ENCODE measurements at places on chromosomes 3 and 15. TPM values are rescaled to one million over a fixed set of nuclear protein-coding genes. Genes with fewer than 3 reads are reported as not detected.

The BFSP2 gene
- not detected for total RNA-seq

The FGD5 gene
- total RNA-seq: 5.3 TPM

The DNASE1L3 gene
- total RNA-seq: 1.5 TPM

The TGM5 gene
- not detected for total RNA-seq

The CHL1 gene
- 0.20 TPM for total RNA-seq

The STAC gene
- total RNA-seq: 0.37 TPM

The TRPM1 gene
- total RNA-seq: under 0.01 TPM

The FEZF2 gene
- not detected for total RNA-seq

The SLC28A2 gene
- not detected for total RNA-seq

The ZNF609 gene
- 15.1 TPM for total RNA-seq

The GOLGA6L9 gene
- total RNA-seq: 0.37 TPM

The CLSTN2 gene
- total RNA-seq: 0.37 TPM

The RPL4 gene
- total RNA-seq: 3,457 TPM

The CKMT1A gene
- total RNA-seq: not detected

The P2RY13 gene
- total RNA-seq: not detected

The GOLGA8T gene
- not detected for total RNA-seq

The REC114 gene
- not detected for total RNA-seq

The GOLGA6L4 gene
- 0.78 TPM for total RNA-seq

The LAMB2 gene
- total RNA-seq: 193 TPM

The CCDC54 gene
- total RNA-seq: not detected

The ZNF620 gene
- total RNA-seq: 0.73 TPM

The ZDHHC23 gene
- total RNA-seq: under 0.01 TPM

The ONECUT1 gene
- total RNA-seq: not detected

The SPSB4 gene
- total RNA-seq: not detected

The DZIP1L gene
- 27.2 TPM for total RNA-seq

The CIB2 gene
- total RNA-seq: under 0.01 TPM

The FAM3D gene
- not detected for total RNA-seq

Data from subcutaneous preadipocyte (primary cell).